ENCODE measurements at places on chromosomes 3 and 15.

DNA sequence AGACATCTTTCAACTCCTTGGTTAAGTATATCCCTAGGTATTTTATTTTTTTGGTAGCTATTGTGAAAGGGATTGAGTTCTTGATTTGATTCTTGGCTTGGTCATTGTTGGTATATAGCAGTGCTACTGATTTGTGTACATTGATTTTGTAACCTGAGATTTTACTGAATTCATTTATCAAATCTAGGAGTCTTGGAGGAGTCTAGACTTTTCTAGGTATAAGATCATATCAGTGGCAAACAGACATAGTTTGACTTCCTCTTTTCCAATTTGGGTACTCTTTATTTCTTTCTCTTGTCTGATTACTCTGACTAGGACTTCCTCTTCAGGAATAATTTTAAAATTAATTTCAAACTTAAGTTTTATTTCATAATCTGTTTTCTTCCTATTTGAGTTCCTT lies 125.2 kb downstream of the OCA2 start:
- no peak for DNase-seq

- DNase-seq = no peak
Observed at GRCh38 chr15:78063217-78063616, 14.3 kb downstream of the TBC1D2B start.

DNA sequence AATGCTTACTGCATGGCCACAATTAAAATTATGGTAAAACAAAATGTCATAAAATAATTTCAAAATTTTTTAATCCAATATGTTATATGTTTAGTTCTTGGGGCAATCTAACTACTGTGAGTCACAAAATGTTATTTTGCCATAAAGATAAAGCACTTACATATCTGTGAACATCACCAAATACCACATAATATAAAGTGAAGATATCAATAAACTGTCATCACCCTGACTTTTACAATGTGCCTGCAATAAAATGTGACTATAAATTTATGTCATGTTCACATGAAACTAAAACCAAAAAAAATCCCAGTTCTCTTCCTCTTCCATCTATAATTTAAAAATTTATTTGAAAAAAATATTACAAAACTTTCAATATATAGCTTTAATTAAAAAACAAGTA lies 191.8 kb downstream of the TBC1D5 start:
- DNase-seq = no peak

GRCh38 chr3:39232859-39233258 lies 40.5 kb upstream of the XIRP1 start:
- no peak for DNase-seq

- DNase-seq = no peak
Observed at GRCh38 chr3:31509147-31509728, 23.5 kb upstream of the STT3B start.

DNA sequence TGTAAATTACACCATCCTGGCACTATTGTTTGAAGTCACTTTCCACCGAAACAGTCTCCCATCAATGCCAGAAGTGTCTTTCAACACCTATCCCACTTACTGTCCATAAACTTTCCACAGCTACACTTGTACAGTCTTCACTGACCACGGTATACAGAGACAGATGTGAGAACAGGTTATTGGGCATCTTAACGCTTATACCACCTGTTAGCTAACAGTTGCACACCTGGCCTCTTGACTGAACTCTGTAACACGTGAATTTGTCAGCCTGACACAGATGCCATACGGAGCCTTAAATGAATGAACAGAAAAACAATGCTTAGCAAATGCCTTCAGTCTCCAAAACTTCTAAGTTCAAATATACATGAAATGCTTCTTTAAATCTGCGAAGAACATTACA lies 440.5 kb downstream of the SHQ1 start:
- DNase-seq = no peak

DNA sequence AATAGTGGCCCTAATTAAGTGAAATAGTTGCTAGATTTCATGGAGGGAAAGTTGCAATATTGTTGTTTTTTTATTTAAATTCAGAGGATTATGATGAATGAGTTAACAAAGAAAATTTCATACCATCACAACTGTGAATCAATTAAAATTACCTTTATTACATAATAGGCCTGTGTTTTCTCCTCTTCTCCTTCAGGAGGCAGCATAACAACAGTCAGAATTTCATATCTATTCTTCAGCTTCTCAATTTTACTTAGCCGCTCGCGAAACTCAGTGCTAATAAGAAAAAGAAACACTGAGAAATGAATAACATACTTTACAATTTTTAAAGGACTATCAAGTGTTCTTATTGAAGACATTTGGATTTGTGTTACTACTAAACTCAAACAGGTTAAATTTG lies 29.4 kb downstream of the TTC14 start:
- DNase-seq = no peak

DNA sequence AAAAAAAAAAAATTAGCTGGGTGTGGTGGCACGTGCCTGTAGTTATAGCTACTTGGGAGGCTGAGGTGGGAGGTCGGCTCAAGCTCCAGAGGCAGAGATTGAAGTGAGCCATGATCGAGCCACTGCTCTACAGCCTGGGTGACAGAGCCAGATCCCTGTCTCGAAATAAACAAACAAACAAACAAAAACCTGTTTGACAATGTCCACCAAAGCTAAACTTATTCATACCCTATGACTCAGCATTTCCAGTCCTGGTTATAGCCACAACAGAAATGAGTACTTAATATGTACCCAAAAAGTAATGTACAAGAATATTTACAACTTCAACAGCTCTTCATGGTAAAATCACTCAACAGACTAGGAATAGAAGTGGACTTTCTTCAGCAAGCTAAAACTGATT lies 31.1 kb downstream of the SERP1 start:
- DNase-seq = no peak

DNA sequence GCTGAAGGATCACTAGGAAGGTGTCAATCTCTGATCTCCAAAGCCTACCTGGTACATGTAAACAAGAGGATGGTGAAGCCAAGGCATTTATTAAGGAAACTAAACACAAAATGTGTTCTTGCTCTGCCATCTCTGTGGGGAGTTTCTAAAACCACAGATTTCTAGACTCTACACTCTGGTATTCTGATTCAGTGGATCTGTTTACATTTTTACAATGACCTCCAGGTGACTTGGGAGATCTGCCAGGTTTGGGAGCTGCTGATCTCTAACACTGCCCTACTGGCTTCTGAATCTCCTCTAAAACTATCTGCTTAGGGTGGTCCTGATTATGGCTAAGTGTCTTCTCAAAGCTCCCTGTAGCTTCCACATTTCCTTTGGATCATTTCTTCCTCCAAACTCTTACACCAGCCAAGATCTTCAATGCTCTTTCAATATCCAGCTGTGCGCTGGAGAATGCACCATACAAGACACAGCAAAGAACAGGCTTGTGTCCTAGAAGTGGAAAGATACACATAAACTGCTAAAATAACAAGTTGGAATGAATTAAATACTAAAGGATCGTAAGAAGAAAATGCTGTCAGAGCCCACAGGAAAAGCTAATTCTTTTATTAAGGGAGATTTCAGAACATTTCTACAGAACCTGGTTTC lies 72.7 kb downstream of the GREM1 start:
- no peak for DNase-seq

DNA sequence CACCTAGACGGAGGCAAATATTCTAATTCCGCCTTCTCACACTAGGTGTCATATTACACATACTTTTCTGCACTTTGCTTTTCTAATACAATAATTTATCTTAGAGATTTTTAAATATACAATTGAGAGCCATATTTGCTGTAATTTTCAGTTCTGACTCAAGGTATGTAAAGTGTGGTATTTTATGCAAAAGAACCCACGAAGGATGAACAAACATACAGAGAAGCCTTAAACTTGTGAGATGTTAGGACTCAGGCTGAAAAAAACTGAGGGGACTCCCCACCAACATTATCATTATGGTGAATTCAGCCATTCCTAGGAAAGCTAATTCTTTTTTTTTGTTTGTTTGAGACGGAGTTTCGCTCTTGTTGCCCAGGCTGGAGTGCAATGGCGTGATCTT lies 9.6 kb downstream of the ZBTB11 start:
- no peak for DNase-seq

DNA sequence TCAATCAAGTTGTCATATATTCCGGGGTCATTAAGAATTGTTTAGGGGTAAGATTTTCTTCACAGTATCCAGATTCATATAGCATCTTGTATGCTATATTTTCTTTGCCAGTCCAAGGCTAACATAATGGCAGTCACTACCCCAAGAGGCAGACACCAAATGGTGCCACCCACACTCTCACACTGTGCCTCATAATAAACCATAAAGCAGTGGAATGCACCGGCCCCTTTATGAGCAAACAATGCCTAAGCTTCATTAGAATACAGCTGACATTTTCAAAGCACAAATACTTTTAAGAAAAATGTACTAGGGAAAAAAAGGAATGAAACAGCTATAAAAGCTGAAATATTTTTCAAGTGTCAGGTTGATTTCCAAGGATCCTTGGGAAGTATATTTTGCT lies 121.6 kb downstream of the TFDP2 start:
- DNase-seq = no peak

DNA sequence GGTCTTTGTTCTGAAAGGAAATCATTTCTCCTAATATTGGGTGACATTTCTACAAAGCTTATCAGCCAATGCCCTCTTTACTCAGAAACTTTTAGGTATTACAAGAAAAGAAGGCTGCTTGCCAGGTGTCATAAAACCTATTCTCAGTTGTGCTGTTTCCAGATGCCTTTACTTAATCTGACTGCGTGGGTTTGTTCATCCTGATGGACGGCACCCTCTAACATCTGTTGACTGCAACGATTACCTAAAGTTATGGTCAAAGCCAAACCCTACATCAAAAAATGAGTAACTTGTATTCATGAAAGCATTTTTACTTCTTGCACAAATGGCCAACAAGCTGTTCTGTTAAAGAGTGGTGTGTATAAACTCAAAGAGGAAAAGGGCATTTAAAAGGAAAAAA lies 207.7 kb upstream of the PDZRN3 start:
- DNase-seq = no peak

DNA sequence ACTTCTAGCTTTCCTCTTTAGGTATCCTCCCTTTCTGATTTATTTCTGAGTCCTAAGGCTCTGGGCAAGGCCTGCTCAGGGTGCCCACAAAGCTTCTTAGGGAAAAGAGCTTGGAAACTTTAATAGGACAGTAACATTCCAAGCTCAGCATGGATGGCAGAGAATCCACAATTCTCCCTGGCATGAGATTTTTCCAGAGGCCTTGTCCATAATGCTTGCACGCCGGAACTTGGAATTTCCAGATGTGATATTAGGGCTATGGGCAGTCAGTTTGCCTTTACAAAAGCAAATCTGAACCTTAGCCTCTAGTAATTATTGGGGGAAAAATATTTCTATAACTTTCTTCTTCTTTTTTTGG lies 139.0 kb upstream of the RBMS3 start:
- no peak for DNase-seq

GRCh38 chr3:152508705-152509104 lies 240.0 kb downstream of the MBNL1 start:
- no peak for DNase-seq

DNA sequence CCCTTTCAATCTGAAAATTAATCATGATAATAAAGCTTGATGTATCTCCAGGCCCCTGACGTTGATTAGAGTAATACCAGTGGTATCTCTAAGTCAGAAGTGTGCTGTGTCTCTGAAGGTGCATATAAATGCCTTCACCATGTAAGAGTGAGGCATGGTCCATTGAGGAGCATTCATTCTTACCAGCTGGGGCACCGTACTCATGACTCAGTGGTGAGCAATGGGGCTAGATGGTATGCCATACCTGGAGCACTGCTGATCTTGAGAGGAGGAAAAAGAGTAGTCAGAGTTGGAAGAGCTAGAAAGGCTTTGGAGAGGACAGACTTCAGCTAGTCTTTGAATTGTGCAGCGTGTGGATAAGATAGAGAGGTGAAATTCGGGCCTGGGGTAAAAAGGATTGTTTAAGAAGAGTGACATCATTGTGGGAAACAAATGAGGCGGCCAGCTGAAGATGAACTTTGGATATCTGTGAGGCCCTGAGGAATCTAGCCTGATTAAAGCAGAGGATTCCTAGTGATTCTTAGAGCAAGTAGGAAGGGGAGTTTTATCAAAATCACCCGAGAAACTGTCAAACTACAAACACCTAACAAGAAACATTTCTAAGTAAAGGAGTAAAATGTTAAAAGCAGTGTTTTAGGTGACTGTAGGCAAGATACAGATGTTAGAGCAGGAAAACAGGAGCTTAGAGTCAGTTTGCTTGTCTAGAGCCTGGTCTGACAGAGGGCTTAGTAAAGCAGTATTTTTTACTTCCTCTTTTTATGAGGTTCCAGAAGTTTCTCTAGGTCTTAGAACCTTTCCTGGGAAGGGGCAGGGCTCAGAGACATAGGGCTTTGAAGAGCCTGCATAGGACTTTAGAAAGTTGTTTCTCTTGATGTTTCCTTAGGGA lies 13.6 kb downstream of the TMOD3 start:
- no peak for DNase-seq

- DNase-seq = no peak
Observed at GRCh38 chr15:63040509-63040908, 2.0 kb upstream of the TPM1 start.

DNA sequence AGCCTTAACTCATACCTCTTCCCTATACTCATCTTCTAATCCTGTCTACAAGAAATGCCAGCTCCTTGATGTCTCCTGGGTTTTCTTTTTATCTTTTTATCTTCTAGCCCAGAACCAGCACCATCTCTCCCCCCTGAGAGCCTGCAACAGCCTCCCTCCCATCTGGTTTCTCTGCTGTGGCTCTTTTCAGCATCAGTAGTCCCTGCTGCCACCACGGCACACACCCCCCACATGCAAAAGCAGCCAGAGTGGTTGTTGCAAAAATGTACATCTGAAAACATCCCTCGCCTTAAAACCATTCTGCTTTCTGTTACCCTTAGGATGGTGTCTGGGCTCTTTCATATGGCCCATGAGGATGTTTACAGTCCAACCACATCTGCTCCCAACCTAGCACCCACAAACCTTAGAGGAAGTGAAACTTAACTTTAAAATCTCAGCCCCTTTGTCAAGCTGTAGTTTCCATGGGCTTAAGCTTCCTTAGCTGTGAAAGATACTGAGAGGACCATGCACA lies 775 bp downstream of the TTC21A start:
- DNase-seq = no peak

DNA sequence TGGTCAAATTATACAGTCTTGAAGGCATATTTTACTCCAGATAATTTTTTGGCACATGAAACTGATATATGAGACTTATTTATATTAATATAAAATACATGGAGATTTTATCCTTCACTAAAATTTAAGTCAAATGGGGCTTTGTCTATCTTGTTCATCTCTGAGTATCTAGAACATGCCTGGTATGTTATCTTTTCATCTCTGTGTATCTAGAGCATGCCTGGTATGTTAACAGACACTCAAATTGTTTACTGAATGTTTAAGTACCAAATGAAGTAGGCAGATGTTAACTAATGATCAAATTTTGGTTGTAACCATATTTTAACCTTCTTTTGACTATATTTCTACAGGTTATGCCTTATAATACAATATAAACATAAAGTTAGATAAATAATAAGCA lies 7.7 kb downstream of the GTF2A2 start:
- DNase-seq = no peak

GRCh38 chr3:134373271-134374104 lies 759 bp downstream of the AMOTL2 start:
- no peak for DNase-seq

DNA sequence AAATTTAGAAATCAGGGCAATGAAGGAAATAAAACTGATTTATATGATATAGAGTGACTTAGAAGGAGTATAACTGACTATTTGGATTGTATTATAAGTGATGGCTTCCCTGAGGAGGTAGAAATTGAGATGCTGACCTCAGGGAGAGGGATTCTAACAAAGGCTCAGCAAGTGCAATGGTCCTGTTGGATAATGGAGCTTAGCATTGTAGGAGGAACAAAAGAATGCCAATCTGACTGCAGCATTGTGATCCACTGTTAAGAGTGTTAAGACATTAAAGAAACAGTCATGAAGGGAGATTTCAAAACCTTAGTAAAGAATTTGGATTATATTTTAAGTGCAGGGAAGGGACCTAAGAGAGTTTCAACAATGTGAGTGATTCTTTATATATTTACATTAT lies 158.4 kb upstream of the NAALADL2 start:
- DNase-seq = no peak
